Left ventricle myocardium inferior (tissue), 1 donor: ENCODE measurements at places on chromosomes 6 and 20. TPM values are rescaled to one million over a fixed set of nuclear protein-coding genes. Genes with fewer than 3 reads are reported as not detected.

RCAN2 gene
- 312 TPM for total RNA-seq

EPB41L2 gene
- total RNA-seq = 70.8 TPM

PMEPA1 gene
- total RNA-seq = 36.4 TPM

- no peak overlapping the region for H3K4me3 ChIP-seq
- no peaks in the 10 kb centered on the region for H3K27me3 ChIP-seq
- DNase-seq = no peak
- H3K36me3 ChIP-seq = no peaks in the 10 kb centered on the region
- peaks cover 24% of the 10 kb centered on the region for H3K4me1 ChIP-seq
Observed at GRCh38 chr6:113169484-113169883, 687.7 kb upstream of the MARCKS start.

GRCh38 chr6:115838216-115838615 is 222.5 kb downstream of the FRK start:
- no peak overlapping the region for H3K4me3 ChIP-seq
- H3K27ac ChIP-seq = no peak overlapping the region
- no peaks in the 10 kb centered on the region for H3K27me3 ChIP-seq
- H3K4me1 ChIP-seq = no peaks in the 10 kb centered on the region
- no peak for DNase-seq
- no peaks in the 10 kb centered on the region for H3K36me3 ChIP-seq

DNA sequence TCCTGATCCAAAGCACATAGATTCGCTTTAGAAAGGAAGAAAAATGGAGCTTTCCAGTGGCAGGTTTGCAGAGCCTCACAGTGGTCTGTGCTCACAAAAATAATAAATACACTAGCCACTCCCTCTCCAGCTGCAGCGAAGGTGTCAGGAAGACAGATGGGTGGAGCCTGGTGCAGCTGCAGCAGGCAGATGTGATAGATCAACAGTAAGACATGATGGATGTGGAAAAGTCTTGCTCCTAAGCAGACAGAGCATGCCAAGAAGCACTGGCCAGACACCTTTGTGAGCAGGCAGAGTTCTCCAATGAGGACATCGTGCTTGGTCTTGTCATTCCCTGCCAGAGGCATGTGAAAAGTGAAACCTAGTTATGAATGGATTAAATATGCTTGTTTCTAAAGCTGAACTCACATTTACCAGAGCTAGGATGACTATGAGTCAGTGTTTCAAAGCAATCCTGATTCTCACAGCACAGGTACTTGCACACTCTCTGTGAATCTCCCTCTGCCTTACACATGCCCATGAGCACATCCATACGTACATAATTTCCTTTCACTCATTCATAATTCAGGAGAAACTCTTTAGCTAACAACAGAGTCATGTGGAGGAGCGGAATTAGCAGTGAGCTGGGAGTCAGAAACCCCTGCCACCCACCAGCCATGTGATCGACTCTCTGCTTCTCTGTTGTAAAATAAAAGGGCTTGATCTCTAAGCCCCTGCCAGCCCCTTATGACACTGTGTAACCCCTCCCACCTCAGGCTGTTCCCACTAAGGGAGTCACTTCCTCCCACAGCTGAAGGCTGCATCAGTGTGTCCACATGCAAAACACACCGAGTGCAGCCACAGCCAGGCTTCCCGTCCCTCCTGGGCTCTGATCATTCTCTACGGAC is 111.2 kb downstream of the SCML4 start:
- no peak overlapping the region for H3K27ac ChIP-seq
- peaks cover 24% of the 10 kb centered on the region for H3K27me3 ChIP-seq
- DNase-seq = no peak
- peaks cover 17% of the 10 kb centered on the region for H3K4me1 ChIP-seq
- H3K4me3 ChIP-seq = peak overlapping the region; percentile 50
